Diencephalon (tissue), 1 donor: ENCODE measurements at places on chromosomes 6 and 20. TPM values are rescaled to one million over a fixed set of nuclear protein-coding genes. Genes with fewer than 3 reads are reported as not detected.

SMIM29 gene
- total RNA-seq = 26.3 TPM

CRIP3 gene
- total RNA-seq = 6.7 TPM

LKAAEAR1 gene
- 2.1 TPM for total RNA-seq

HLA-DQA2 gene
- not detected for total RNA-seq

IYD gene
- total RNA-seq = 0.69 TPM
